ENCODE measurements at places on chromosomes 5 and 9. TPM values are rescaled to one million over a fixed set of nuclear protein-coding genes. Genes with fewer than 3 reads are reported as not detected.

Gene MSX2
- 0.42 TPM for total RNA-seq

Gene DAPK1
- total RNA-seq = 79.4 TPM

Gene POLR3G
- total RNA-seq = 75.4 TPM

Gene MED27
- total RNA-seq = 33.5 TPM

Gene CATSPER3
- 0.50 TPM for total RNA-seq

- no peak for DNase-seq
- H3K36me3 ChIP-seq = no peaks in the 10 kb centered on the region
- H3K4me3 ChIP-seq = no peak overlapping the region
- no peak overlapping the region for H3K27ac ChIP-seq
Measured at GRCh38 chr9:68498816-68499215, 41.9 kb downstream of the TMEM252 start.

DNA sequence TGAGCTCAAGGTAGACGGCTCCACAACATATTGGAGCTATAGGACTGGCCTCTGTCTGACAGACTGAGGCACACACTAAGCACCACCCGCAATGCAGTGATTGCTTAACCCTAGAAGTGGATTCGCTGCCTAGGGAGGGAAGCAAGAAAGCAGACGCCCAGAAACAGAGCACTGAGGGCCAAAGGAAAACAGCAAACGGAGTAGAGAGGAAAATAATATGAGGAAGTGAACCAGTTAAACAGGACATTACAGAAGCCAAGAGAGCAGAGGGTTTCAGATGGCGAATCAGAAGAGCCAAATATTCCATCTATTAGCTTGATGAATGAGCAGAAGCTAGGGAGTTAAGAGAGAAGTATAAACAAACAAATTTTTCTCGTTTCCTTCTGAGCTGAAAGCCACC lies 139.2 kb upstream of the LHFPL2 start:
- H3K4me1 ChIP-seq = no peaks in the 10 kb centered on the region
- no peak for DNase-seq
- no peak overlapping the region for H3K4me3 ChIP-seq
- H3K27me3 ChIP-seq = no peaks in the 10 kb centered on the region
- H3K36me3 ChIP-seq = no peaks in the 10 kb centered on the region
- H3K27ac ChIP-seq = no peak overlapping the region

GRCh38 chr5:62190173-62190572 lies 115.8 kb upstream of the KIF2A start:
- H3K27me3 ChIP-seq = no peaks in the 10 kb centered on the region
- DNase-seq = no peak
- H3K27ac ChIP-seq = no peak overlapping the region
- H3K36me3 ChIP-seq = peaks cover 23% of the 10 kb centered on the region

DNA sequence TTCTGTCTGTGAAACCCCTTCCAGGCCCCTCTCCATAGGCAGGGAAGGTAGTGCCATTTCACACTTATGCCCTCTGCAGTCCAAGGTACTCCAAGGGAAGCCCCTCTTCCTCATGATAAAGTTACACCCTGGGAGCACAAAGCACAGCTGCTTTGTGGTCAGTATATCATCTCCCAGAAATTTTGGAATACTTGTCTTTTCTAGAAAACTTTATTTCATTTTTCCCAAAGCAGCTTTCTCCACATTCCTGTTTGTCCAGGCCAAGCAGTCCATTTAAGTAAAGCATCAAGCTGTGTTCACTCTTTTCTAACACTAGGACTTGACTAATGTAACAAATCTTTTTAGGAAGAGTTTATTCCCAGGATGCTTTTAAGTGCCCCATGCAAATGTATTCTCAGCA lies 371.8 kb upstream of the RGMB start:
- DNase-seq = no peak
- no peak overlapping the region for H3K27ac ChIP-seq
- no peaks in the 10 kb centered on the region for H3K27me3 ChIP-seq
- H3K4me3 ChIP-seq = no peak overlapping the region

DNA sequence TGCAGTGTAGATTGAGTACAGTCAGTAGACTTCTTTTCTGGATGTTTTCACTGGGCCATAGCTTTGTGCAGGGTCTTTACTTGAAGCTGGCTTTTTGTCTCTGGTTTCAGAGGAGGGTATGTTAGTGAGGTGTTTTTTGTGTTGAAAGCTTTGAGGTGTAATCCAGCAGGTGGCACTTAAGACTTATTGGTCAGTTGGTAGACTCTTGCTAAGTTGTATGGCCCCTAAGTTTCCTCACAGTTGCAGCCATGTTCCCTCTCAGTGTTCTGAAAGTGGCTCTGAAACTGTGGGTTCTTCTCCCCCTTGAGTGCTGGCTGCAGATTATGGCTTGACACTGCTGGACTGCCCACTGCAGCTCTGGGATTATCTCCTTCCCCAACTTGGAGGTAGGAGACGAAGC lies 55.7 kb upstream of the SLC44A1 start:
- H3K36me3 ChIP-seq = peaks cover 6% of the 10 kb centered on the region
- H3K27me3 ChIP-seq = no peaks in the 10 kb centered on the region
- H3K27ac ChIP-seq = no peak overlapping the region

GRCh38 chr9:22244139-22245011 lies 202.2 kb upstream of the DMRTA1 start:
- no peaks in the 10 kb centered on the region for H3K4me1 ChIP-seq
- H3K27ac ChIP-seq = no peak overlapping the region
- no peaks in the 10 kb centered on the region for H3K27me3 ChIP-seq

- no peaks in the 10 kb centered on the region for H3K36me3 ChIP-seq
- DNase-seq = no peak
- H3K4me1 ChIP-seq = 0 out of 2 replicates have a peak, but pooled peaks cover 3% of the 10 kb centered on the region
- H3K27me3 ChIP-seq = no peaks in the 10 kb centered on the region
- no peak overlapping the region for H3K4me3 ChIP-seq
Measured at GRCh38 chr9:135012166-135012565, 75.3 kb upstream of the OLFM1 start.

DNA sequence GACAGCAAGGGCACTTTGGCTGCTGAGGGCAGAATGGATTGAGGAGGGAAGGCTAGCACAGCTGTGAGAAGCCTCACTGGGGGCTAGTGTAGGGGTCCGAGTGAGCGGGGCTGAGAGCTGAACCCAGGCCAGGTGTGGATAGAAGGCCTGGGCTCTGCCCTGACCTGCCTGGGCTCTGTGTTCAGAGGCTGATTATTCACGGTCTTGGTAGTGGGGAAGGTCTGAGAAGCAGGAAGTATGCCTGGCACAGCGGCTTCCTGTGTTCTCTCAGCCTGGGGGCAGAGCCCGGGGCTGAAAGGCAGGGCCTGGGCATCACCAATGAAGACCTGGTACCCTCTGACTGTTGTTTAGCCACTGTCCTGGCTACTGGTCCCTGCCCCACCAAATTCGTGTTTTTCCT lies 136.4 kb upstream of the TBC1D2 start:
- 0 out of 2 replicates have a peak, but pooled peaks cover 6% of the 10 kb centered on the region for H3K4me1 ChIP-seq
- H3K27me3 ChIP-seq = no peaks in the 10 kb centered on the region
- H3K36me3 ChIP-seq = no peaks in the 10 kb centered on the region
- no peak overlapping the region for H3K4me3 ChIP-seq

- no peaks in the 10 kb centered on the region for H3K4me1 ChIP-seq
- H3K4me3 ChIP-seq = no peak overlapping the region
- H3K27ac ChIP-seq = no peak overlapping the region
Measured at GRCh38 chr5:132749506-132749905, 2.3 kb downstream of the CCNI2 start.

Data from H9 (cell line).